ENCODE measurements at places on chromosomes 1 and 21. TPM values are rescaled to one million over a fixed set of nuclear protein-coding genes. Genes with fewer than 3 reads are reported as not detected.

DNA sequence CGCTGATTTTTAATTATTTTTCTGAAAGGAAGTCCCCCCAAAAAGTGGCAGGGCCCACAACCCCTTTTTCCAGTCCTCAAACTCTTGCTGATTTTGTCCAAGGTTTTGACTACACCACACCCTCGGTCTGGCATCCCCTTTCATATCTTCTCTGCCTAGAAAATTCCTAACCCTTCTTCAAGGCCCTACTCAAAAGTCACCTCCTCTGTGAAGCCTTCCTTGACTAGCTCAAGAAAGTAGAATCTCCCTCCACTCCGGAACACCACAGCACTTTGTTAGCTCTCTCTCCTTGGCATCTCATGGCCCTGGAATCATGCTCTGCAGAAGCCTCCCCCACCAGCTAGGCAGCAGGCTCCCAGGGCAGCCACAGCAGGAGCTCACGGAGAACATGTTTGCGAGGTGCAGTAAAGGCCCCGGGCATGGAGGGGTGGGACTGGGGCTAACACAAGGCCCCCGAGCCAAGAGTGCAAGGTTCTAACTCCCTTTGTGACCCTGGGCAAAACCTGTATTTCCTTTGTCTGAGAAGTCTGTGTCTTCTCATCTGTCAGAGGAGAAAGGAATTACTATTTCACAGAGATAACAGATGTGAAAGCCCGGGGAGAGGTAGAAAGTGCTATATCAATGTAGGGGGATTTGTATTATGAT lies 17.7 kb upstream of the S100A7 start:
- no peak for DNase-seq

GRCh38 chr1:53454019-53454418 lies 5.2 kb upstream of the DMRTB1 start:
- no peak for DNase-seq

FCRL5 gene
- not detected for total RNA-seq

SIKE1 gene
- 91.9 TPM for total RNA-seq

CDA gene
- total RNA-seq = not detected

DNA sequence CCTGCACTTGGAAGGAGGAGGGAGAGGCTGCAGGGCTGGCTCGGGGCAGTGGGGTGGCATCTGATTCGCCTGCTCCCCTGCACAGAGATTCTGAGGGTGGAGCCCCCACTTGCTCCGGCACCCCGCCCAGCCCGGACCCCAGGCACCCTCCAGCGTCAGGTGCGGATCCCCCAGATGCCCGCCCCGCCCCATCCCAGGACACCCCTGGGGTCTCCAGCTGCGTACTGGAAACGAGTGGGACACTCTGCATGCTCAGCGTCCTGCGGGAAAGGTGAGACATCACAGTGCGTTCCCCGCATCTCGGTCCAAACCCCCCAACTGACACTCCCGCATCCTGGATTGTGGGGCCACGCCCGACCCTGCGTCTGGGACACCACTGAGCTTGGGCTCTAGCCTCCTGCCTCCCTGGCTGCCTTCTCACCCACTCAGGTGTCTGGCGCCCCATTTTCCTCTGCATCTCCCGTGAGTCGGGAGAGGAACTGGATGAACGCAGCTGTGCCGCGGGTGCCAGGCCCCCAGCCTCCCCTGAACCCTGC lies 7.9 kb downstream of the ADAMTSL4 start:
- no peak for DNase-seq

LCE3E gene
- total RNA-seq = not detected

DNA sequence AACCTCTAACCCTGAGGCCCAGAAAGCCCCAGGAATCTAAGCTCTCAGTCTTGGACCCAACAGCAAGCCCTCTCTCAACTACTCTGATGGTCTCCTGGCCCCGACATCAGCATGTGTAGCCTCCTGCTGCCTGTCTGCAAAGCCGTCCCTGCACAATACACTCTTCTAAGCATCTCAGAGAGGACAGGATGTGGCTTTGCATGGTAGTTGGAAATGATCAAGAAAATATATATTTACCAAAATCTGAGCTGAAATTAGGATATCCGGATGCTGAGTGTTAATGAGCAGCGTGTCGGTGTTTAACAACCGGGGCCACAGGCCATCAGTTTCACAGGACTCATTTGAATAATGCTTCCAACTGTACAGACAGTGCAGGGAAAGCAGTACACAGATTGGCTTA lies 59.1 kb upstream of the SIM2 start:
- DNase-seq = no peak

DNA sequence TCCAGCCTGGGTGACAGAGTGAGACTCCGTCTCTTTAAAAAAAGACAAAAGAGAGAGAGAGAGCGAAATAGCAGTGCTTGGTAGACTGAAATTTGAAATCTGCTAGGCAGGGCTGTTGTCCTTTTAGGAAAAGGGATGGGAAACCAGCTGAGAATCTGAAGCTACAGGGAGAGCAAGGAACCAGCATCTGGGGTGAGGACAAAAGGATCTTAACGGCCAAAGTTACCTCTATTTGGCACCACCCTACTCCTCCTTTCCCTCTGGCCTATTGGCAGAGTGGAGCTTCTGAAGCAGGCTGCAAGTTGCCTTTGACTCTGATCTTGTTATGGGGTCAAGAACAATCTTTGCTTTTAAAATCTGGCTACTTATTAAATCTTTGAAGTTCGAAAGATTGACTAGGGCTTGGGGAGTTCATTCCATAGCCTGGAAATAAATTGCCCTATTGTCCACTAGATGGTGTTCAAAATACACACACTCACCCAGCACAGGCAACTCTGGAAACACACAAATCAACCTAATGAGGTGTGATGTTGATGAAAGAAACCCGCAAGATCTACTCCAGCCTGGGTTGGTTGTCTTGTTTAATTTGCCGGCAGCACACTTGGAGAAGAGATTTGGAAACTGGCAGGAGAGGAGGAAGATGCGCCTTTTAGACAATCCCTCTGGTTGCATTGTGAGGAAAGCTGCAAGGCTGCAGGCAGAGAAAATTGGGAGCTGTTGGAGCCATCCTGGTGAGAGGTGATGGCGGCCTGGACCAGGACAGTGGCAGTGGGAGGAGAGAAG lies 16.5 kb upstream of the PARP1 start:
- peak; percentile 60 for DNase-seq

- DNase-seq = no peak
Observed at GRCh38 chr1:112954017-112954650, 1.9 kb downstream of the SLC16A1 start.

DNA sequence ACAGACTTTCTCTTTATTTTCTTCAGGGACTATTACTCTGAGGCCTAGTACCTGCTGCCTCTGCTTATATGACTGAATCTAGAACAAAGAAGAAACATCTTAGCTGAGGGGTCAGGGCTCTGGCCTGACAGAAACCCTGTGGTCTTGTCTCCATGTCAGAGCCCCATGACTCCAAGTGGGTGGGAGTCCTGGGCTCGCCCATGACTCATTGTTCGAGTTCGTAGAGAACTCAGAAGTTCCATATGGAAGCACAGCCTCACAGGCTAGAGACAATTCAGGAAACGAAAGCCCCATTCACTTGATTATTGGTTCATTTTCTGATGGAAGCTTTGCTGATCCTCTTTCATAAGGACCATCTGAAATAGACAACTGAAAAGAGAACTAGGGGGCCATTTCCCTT lies 73.2 kb downstream of the CD58 start:
- DNase-seq = peak; percentile 67

GRCh38 chr1:225815526-225816178 lies 5.7 kb downstream of the EPHX1 start:
- no peak for DNase-seq

GRCh38 chr1:6303397-6304012 lies 42.6 kb upstream of the GPR153 start:
- no peak for DNase-seq

GRCh38 chr1:225464851-225465792 lies 37.3 kb upstream of the LBR start:
- no peak for DNase-seq

DNA sequence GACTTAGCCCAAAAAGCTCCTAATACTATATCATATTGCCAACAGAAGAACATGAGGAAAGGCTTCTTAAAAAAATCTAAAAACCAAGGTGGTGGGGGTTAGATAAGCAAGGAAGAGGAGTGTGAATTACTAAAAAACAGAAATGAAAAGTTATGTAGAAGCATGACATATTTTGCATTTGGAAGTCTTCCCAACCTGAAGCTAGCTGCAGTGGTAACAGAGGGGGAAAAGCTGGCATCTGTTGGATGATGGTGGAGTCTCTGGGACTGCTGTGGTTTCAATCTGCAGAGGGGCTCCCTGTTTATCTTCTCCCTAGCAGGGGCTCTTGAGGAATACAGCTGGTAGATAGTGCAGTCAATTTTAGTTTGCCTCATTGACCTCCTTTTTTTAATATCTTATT lies 249.2 kb upstream of the KIAA0040 start:
- DNase-seq = no peak

DNA sequence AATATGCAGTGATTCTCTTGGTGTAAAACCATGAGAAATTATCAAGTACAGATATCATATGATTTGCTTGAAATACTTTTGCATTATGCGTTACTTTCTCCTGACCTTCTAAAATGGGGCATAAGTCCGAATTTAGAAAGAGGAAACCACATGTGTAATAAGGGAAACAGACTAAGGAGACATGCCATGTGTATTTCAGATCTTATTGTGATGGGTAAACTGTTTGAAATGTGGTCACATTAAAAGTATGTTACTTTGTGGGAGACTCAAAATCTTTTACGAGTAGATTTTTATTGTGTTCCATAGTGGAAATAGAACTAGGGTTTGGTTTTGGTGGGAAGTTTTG lies 173.0 kb downstream of the NFIA start:
- DNase-seq = no peak

- peak; percentile 81 for DNase-seq
Observed at GRCh38 chr1:110780600-110781484, 92.1 kb upstream of the CD53 start.

DNA sequence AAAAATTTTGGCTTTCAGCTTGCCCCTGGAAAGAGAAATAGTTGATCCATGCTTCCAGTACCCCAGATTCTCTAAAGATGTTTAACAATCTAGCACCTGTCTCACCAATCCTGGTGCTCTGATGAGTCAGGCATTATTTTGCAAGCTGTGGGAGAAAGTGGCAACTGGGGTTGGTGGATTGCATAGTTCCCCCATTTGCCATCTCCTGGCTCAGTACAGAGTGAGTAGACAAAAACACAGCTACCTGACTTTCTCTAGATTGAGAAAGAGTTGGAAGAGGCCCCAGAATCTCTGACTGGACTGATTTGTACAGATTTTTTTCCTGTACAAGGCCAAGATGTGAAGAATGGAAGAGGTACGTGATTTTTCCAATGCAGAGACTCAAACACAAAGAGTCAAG lies 75.1 kb upstream of the NEGR1 start:
- DNase-seq = no peak

- no peak for DNase-seq
Observed at GRCh38 chr1:55318116-55318817, 103.1 kb upstream of the USP24 start.

DNA sequence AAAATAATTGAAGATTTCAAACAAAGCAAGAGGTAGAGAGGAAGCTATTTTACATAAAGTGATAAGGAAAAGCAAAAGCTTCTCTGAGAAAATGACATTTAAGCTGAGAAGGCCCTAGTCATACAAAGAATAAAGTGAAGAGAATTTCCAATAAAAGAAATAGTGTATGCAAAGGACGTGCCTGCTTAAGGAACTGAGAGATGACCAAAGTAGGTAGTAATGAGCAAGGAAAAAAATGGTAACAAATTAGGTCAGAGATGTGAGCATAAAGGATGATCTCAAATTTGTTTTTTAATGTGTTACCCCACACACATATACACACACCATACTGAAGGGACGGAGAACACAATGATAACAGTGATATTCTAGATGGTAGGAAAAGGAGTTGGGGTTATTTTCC lies 46.4 kb downstream of the NRIP1 start:
- DNase-seq = no peak

DNA sequence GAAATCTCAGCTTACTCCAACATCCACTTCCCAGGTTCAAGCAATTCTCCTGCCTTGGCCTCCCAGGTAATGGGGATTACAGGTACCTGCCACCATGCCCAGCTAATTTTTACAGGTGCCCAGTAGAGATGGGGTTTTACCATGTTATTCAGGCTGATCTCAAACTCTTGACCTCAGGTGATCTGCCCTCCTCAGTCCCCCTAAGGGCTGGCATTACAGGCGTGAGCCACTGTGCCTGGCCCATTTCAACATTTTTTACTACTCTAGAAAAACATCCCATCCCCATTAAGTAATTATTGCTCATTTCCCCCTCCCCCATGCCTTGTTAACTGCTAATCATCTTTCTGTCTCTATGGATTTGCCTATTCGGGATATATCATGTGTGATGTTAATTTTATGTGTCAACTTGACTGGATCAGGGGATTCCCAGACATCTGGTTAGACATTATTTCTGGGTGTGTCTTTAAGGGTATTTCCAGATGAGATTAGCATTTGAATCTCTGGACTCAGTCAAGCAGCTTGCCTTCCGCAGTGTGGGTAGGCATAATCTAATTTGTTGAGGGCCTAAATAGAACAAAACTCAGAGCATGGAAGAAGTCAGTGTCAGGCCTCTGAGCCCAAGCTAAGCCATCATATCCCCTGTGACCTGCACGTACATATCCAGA lies 33.0 kb upstream of the ZBTB8B start:
- no peak for DNase-seq
